ACHN (cell line): ENCODE measurements at places on chromosomes 3 and 15.

DNA sequence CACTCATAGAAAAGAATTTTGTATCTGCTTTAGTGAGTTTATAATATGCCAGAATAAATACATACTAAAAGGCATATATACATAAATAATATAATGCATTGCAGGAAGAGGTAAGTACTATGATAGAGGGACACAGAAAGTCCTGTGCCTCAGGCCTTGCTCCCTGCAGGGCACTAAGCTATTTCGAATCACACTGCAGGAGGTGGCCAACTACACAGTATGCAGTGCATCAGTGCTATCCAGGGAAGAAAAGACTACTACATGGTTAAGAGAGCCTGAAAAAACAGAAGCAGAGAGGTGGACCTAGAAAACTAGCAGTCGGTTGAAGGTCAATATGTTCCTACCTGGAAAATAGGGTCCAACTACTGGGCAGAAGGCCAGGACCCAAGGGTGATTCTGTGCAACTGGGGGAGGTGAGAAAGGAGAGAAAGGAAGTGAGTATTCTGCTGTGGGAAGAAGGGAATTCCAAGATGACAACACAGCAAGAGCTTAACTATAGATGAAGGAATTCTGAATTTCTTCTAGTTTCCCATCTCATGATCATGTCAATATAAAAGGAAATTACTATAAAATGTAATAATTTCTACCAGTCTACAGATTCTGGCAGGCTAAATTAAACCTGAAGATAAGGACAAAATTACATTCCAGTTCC, 218.0 kb downstream of the ZBTB20 start:
- no peak for DNase-seq

- no peak for DNase-seq
Observed at GRCh38 chr3:4934050-4934449, 45.2 kb upstream of the BHLHE40 start.

DNA sequence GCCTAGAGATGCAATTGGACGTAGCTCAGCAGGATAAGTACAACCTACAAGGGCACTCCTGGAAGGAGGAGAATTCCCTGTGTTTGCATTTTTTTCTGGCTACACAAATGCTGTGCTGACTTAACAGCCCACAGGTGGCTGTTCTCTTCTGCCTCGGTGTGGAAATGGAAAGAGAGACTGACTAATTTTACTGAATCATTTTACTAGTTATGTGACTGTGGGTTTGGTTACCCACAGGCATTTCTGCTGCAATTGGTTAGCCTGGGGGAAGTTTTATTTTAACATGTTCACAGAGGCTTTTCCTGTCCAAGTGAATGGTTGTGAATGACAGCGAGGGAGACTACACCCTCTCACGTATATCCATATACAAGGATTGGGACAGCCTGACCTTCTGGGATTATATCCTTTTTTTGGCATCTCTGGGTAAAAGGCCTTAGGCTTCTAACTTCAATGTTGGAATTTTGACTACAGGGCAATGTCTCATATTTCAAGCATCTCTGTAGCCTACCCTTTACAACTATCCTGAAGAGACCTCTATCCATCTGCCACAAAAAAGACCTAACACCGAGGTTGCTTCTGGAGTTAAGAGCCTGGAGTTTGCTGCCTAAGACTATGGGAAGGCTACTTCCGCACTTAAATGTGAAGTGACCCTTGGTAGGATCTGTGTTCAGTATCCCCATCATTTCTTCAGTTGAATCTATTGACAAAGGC, 67.2 kb upstream of the TP63 start:
- peak; percentile 82 for DNase-seq

- DNase-seq: no peak
Observed at GRCh38 chr15:75763137-75763611, 50.5 kb upstream of the CSPG4 start.

- no peak for DNase-seq
Observed at GRCh38 chr3:183988216-183988790, 29.4 kb downstream of the ABCC5 start.

DNA sequence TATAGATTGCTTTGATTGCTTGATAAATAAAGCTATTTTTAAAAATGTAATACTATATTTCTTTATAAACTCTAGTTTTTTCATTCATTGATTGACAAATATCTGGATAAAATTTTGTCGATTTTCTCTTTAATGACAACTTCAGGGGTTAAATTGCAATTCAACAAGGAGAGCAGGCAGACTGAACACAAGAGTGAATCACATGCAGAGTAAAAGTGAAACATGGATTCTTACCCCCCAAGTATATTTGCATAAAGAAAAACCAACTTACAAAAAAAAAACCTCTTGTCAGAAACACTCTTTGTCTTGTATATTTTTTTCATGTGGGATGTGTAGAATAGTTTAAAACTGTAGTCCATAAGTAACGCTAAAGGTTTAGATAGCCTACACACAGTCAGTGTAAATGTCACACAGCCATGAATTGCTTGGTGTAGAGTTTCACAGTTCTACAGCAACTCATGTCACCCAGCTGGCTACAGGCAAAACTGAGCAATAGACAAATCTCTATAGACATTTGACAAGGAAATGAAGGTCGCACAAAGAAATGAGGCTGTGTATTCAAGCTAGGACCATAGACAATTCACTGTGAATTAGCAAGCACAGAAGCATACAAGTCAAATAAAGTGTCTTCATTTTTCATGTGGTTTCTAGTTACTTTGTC, 141.6 kb downstream of the THRB start:
- no peak for DNase-seq

DNA sequence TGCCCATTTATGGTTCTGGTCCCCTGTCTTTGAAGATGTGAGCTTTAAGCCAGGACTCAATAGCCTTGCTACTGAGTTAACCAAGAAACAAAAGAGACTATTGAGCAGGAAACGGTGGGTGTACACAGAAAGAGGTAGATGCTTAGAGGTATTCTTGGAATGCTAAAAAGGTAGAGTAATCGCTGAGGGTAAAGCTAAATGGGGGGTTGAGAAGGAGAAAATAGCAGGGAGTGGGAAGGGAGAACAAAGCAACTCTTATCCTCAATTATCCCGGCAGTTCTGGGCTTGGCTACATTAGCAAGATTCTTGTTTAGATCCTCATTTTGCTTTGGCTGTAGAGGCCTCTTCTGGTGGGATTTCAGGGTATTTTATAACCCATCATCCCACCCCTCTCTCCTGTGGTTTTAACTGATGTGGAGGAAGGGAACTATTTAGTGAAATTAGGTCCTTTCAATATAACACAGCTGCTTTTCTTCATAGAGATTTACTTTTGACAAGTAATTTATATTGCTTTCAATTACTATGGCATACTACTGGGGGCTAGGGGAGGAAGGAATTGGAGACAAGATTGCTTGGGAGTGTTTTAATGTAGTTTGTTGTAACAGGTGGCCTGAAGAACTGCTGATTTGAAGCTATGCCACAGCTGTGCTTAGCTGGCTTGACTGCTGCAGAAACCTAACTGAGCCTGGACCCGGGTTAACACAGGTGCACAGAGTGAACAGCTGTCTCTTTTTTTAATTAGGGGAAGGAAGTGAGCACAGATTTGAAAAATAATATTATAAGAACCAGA, 234.3 kb upstream of the CCDC54 start:
- no peak for DNase-seq

DNA sequence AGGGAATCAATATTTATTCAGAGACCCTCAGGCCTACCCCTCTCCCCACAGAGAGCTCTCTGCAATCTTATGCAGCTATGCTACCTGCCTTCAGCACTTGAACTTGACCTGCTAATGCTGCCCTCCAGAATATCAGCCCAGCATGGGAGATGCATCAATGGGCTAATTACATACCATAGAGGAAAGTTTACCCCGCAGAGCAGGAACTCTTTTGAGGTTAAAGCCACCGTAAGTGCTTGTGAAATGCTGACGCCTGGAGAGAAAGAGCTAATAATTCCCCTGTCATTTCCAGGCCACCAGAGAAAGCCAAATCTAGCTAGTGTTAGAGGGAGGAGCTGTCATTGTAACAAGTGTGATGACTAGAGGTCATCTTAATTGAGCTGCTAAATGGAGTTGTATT, 127.5 kb downstream of the CHST2 start:
- DNase-seq: no peak

DNA sequence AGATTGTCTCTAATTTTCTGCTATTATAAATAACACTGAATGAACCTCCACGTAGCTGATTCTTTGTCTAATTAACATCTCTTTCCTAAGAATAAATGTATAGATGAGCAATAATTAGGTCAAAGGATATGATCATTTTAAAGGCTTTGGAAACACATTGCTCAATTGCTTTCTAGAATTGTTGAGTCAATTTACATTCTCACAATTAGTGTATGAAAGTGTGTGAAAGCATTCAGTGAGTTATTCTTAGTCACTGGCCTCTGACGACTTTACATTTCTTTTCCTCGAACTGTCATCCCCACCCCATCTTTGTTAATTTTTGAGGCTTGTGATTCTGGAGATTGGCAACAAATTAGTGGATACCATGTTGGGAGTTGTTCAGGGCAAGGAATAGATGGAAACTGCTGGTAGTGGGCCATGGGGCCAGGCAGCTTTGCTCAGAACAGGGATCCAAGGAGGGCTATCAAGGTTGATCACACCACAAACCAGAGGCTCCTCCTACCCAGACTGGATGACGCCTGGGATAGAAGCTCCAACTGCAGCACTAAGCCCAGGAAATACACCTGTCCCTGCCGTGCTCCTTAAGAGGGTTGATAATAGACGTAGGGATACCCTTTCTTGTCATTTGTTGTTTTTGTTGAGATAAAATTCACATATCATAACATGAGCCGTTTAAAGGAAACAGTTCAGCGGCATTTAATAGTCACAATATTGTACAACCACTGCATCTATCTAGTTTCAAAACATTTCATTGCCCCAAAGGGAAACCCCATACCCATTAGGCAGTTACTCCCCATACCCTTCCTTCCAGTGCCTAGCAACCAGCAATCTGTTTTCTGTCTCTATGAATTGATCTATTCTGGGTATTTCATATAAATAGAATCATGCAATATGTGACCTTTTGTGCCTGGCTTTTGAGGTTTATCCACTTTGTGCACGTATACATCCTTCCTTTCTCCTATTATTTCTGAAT, 27.9 kb downstream of the EIF1B start:
- no peak for DNase-seq

- DNase-seq: no peak
Observed at GRCh38 chr15:98777426-98777825, 129.1 kb downstream of the IGF1R start.

- no peak for DNase-seq
Observed at GRCh38 chr3:9881441-9881840, 1.4 kb upstream of the CIDEC start.

- peak; percentile 77 for DNase-seq
Observed at GRCh38 chr15:38226608-38227266, 25.9 kb upstream of the SPRED1 start.

- no peak for DNase-seq
Observed at GRCh38 chr3:162933656-162934055, 1437.0 kb downstream of the OTOL1 start.

- DNase-seq: no peak
Observed at GRCh38 chr3:73298243-73299183, 237.1 kb downstream of the EBLN2 start.

DNA sequence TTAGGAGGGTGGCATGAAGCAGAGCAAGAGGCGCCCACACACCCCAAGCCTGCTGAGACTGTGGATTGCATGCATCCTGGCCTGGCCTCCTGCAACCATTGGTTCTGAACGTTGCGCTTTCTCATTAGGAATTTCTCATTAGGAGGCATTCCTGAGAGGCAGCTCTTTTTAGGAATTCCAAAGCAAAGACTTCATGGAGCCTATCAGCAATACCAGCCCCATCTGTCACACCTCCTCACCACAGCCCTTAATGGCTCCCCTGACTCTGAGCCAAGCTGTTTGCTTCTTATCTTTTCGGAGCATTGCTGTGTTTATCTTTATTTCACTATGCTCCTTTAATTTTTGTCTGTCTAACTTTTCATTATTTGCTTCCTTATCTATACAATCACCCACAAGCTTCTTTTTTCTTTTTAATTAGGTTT, 226.9 kb downstream of the CACNA2D3 start:
- no peak for DNase-seq

DNA sequence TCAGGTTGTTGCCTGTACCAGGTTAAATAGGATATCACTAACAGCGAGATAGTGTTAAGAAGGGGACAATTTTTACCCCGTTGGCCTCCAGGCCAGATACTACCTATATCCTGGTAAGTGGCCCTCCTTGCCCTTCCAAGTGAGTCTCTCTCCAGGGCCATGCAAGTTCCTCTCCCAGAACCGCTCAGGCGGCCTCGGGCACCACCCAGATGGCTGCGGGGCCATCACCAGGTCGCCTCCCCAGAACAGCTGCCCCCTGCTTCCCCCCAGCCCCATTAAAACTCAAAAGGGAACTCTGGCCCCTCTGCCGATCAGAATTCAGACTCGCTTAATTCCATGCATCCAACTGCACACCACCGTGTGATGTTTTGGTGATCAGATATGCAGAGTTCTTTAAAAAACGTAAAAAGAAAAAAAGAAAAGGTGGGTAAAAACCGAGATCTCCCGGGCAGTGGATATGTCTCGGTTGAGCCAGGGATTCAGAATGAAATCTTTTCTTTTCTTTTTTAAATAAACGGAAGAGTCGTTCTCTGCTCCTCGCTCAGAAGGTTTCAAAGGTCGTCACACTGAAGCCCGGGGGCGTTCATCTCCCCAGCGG, 1.9 kb upstream of the TRIM71 start:
- DNase-seq: no peak

- DNase-seq: no peak
Observed at GRCh38 chr15:38874464-38874863, 309.9 kb upstream of the RASGRP1 start.

DNA sequence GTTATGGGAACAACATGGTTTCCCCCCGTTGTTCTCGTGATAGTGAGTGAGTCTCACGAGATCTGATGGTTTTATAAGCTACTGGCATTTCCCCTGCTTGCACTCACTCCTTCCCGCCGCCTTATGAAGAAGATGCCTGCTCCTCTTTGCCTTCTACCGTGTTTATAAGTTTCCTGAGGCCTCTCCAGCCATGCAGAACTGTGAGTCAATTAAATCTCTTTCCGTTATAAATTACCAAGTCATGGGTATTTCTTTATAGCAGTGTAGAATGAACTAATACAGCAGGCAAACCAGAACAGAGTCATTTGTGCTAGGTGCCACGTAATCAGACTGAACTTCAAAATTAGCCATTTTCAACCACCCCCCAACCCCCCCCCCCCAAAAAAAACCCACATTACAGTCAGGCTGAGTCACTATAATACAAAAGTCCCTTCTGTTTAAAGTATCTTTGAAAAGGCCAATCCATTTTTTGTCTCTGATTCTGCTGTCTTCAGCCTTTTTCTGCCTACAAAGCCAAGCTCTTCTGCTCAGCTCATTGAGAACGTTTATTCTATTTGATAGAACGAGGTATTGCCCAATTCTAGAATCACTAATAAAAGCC, 4.1 kb downstream of the OR4F6 start:
- DNase-seq: peak; percentile 87

- DNase-seq: no peak
Observed at GRCh38 chr3:98457543-98457942, 5.5 kb upstream of the OR5K1 start.

GRCh38 chr3:105608623-105609022, 241.9 kb downstream of the ALCAM start:
- no peak for DNase-seq
